CD8-positive, alpha-beta memory T cell (primary cell): ENCODE measurements at places on chromosomes 12 and 14.

- DNase-seq: no peak
These were observed 13.7 kb upstream of the ALX1 start for GRCh38 chr12:85266356-85266755.

DNA sequence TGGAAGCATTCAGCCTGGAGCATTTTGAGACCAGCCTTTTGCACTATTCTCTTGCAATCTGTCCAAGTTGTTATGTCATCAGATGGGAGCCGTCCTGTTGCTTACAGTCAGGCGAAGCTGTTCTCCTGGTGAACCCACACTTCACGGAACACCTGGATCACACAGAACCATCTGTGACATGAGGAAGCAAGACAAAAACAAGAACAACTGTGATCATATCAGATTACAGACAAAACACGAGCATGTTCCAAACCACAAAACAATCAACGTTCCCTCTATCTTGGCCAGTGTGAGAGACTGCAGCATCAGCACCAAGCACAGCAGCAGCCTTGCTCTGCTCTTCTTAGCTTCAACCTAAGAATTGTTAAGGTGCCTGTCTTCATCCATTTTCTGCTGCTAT is 180.5 kb upstream of the SFSWAP start:
- DNase-seq: no peak

DNA sequence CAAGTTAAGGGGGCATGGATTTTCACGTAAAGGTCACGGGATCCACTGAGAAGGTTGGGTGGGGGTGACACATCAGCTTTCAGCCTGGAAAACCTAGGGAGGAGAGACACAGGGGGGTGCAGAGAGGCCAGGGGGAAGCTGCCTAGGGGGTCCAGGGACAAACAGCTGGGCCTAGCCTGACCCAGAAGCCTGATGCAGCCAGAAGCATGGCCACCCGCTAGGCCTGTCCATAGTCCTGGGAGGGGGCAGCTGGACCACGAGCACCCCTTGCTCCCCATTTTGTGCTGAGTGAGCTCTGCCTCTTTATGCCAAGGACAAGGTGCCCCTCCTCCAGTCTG is 322.7 kb upstream of the RTL1 start:
- no peak for DNase-seq

- DNase-seq: no peak
These were observed 14.2 kb downstream of the FRS2 start for GRCh38 chr12:69484428-69484827.

- no peak for DNase-seq
These were observed 207.0 kb downstream of the NAV3 start for GRCh38 chr12:78037707-78038106.

- DNase-seq: no peak
These were observed 4.3 kb downstream of the DIP2B start for GRCh38 chr12:50508970-50509663.

GRCh38 chr14:22530127-22530526 is 58.9 kb downstream of the DAD1 start:
- DNase-seq: no peak

DNA sequence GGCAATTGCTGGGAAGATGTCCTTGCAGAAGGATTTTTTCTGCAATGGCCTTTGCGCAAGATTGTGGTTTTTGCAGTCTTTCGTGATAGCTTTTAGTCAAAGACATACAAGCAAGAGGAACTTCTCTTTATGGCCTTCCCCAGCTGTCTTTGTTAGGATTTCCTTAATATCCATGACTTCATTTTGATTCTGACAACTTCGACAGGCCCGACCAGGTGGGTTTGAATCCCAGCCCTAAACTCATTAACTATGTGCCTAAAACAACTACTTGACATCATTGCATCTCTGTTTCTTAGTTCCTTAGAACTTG is 13.3 kb upstream of the VRK1 start:
- DNase-seq: no peak

DNA sequence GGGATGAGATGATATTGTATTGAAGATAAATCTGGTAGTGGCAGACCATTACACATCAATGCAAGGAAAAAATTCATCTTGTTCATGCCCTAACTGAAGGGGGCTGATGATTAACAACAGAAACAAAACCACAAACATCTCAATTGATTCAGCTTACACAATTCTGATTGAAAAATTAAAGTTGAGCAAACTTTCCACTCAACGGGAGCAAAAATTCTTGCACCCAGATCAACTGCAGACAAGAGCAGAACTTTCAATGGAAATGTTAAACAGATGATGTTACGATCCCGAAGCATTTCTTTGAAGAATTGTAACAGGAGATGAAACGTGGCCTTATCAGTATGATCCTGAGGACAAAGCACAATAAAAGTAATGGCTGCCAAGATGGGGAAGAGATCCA is 172.4 kb upstream of the SOX5 start:
- no peak for DNase-seq
